Caki2 (cell line): ENCODE measurements at places on chromosomes 7 and 10. TPM values are rescaled to one million over a fixed set of nuclear protein-coding genes. Genes with fewer than 3 reads are reported as not detected.

Gene TMEM236
- total RNA-seq, result 0.14 TPM in 1 of 2 replicates, not detected in the other

Gene AGBL3
- 0.81 and 1.5 TPM in 2 replicates for total RNA-seq

Gene PLXDC2
- total RNA-seq, result 4.7 and 7.4 TPM in 2 replicates

Gene ADARB2
- 0.14 TPM in 1 of 2 replicates, not detected in the other for total RNA-seq

Gene GIMAP6
- not detected in 2 replicates for total RNA-seq

Gene TACC2
- 21.6 and 21.8 TPM in 2 replicates for total RNA-seq

Gene INPP5F
- total RNA-seq, result 7.0 and 8.9 TPM in 2 replicates

Gene NXPH1
- 0.14 TPM in 1 of 2 replicates, not detected in the other for total RNA-seq

Gene TAS2R41
- not detected in 2 replicates for total RNA-seq

Gene FFAR4
- total RNA-seq, result not detected in 2 replicates

Gene PODXL
- 0.61 and 3.6 TPM in 2 replicates for total RNA-seq

Gene PRTFDC1
- total RNA-seq, result 7.9 and 9.8 TPM in 2 replicates

Gene MUC3A
- total RNA-seq, result 0.20 TPM in 1 of 2 replicates, not detected in the other

Gene TMEM184A
- total RNA-seq, result 13.4 and 16.6 TPM in 2 replicates

Gene TMEM130
- total RNA-seq, result 27.3 TPM in 2 replicates

Gene MICALL2
- total RNA-seq, result 8.8 and 13.5 TPM in 2 replicates

Gene GPRIN2
- 4.3 and 6.3 TPM in 2 replicates for total RNA-seq

Gene LBX1
- total RNA-seq, result not detected in 2 replicates

Gene ARMH3
- total RNA-seq, result 5.6 and 7.1 TPM in 2 replicates

Gene BTBD16
- 0.14 and 0.88 TPM in 2 replicates for total RNA-seq

Gene HTR5A
- not detected in 2 replicates for total RNA-seq

Gene ADCYAP1R1
- not detected in 2 replicates for total RNA-seq

Gene WDR86
- not detected in 2 replicates for total RNA-seq

Gene TMEM196
- total RNA-seq, result not detected in 2 replicates

Gene SORBS1
- 2.7 and 3.4 TPM in 2 replicates for total RNA-seq

Gene GSTO2
- 2.8 and 15.1 TPM in 2 replicates for total RNA-seq

Gene RARRES2
- total RNA-seq, result 2.7 and 10.6 TPM in 2 replicates

Gene AHR
- 27.5 and 36.1 TPM in 2 replicates for total RNA-seq

Gene FAM13C
- total RNA-seq, result not detected in 2 replicates

Gene CBX3
- total RNA-seq, result 250 and 280 TPM in 2 replicates

Gene HABP2
- total RNA-seq, result 0.72 and 1.6 TPM in 2 replicates

Gene GPER1
- 2.5 and 7.7 TPM in 2 replicates for total RNA-seq
